Putamen (tissue), 1 donor: ENCODE measurements at places on chromosomes 3 and 15.

DNA sequence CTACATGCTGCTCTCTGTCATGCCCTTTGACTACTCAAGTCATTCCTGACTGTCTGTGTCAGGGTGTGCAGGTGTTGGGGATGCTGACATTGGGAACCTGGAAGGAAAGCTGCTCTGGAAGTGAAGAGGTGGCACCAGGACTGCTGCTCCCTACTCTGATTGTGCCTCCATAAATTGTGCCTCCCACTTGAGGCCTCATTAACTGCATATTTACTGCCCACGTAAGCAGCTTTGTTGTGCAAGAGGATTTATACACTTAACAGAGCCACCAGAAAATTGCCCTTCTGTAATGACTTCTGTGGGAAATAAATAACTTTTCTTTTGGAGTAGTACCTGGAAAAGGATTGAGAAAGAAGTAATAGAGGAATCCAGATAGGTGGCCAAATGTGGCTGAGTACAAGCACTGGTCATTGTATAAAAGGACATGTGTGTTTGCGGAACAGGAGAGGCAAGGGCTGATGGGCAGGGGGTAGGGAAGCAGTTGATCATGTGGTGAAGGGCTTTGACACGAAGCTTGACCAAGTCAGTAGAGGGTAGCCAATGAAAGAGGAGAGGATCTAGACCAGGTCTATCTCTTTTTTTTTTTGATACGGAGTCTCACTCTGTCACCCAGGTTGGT lies 24.8 kb downstream of the IL20RB start:
- no peak for DNase-seq

- DNase-seq: no peak
Measured at GRCh38 chr3:102526865-102527264, 92.0 kb downstream of the ZPLD1 start.

DNA sequence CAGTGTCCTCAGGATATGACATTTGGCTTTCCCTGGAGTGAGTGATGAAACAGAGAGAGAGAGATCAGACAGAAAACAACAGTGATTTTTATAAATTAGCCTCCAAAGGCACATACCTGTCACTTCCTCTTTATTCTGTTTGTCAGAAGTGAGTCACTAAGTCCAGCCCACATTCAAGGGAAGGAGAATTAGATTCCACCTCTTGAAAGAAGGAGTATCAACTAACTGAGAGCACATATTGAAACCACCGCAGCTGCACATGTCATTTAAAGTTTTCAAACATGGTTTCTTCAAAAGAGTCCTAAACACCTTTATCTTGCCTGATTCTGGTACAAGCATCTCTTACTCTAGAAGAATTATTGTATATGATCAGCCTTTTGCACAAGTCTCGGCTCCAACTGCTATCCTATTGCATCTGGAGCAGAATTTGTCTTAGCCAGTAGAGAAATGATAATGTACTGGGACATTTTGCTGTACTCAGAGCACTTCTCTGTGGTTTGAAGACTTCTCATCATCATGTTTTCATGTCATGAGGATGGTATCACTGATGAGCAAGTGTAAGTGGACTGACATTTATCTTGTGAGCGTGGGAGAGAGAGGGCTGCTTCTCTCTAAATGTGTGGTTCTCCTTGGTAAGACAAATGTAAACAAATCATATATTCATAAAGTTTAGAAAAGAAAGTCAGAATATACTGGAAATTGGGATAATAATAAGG lies 338.9 kb upstream of the CFAP20DC start:
- no peak for DNase-seq

GRCh38 chr3:6362406-6362805 lies 498.5 kb upstream of the GRM7 start:
- no peak for DNase-seq

- DNase-seq: no peak
Measured at GRCh38 chr3:72973031-72973723, 23.4 kb upstream of the PPP4R2 start.
